Hepatocyte (in vitro differentiated cells): ENCODE measurements at places on chromosomes 5 and 9.

GRCh38 chr9:76153902-76154629 is 240.2 kb downstream of the RFK start:
- DNase-seq, result no peak

DNA sequence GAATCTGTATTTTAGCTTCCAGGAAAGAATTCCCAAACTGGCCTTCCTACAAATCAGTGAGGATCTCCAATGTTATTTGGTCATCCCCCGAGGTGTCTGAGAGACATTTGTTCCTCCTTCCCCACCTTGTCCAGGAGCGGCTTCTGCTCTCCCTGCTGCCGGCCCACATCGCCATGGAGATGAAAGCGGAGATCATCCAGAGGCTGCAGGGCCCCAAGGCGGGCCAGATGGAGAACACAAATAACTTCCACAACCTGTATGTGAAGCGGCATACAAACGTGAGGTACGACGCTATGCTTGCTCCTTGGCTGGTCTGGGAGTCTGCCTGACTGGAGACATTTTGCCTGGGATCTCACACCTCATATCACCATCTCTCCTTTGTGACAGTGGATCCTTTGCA is 160.4 kb downstream of the CFAP90 start:
- no peak for DNase-seq

DNA sequence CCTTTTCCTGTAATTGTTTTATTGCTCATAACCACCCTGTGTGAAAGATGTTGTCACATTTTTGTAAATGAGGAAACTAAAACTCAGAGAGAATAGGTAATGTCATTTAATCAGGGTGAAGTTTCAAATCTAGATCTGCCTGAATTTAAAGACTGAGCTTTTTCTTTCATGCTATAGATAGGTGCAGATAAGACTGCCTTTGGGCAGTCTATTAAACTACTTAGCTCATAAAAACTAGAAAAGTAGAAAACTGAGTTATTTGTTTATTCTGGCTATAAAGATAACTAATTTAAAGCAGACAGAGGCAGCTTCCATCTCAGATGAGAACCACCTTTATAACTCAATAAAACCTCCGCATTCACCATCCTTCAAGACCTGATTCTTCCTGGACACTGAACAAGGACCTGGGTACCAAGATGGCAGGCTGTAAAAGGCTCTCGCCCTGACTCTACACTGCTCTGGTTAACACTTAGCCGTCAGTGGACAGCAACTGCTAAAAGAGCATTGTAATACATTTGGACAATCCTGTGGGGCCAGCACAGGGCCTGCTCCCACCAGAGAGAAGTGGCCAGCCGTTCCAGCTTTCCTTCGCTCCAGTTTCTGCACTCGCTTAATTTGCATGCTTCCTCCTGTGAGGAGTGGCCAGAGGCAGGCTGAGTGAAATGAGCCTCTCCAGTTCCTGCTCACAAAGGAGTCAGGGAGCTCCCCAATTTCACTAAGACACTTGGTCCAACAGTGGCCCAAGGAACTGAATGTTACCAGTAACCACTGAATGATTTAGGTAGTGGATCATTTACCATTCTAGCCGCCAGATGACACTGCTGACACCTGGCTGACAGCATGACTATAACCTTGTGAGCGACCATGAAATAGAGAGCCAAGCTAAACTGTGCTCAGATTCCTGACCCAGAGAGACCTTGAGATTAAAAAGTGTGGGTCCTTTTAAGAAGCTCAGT is 566.4 kb downstream of the EFNA5 start:
- peak; percentile 35 for DNase-seq

- DNase-seq, result no peak
These were observed 168.4 kb upstream of the MPDZ start for GRCh38 chr9:13447843-13448422.

- DNase-seq, result no peak
These were observed 41.6 kb downstream of the CDK5RAP2 start for GRCh38 chr9:120538339-120538738.

DNA sequence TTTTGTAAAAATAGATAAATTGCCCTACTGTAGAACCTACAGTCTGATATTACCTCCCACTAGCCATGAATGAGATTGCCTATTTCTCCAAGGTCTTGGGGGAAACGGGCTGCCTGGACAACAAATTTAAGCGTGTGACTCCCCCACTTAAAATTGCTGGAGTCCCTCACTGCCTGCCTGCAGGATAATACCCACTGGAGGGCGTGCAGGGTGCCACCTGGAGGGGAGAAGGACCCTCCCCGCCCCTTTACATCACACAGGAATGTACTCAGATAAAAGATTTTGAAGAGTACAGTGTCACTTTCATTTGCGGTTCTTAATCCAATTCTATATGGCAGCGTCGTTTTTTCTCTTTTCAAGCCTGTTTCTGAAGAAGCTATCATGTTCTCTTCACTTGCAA is 6.2 kb upstream of the TRIM7 start:
- DNase-seq, result no peak

- DNase-seq, result no peak
These were observed 53.8 kb downstream of the GLRA1 start for GRCh38 chr5:151870820-151871219.

GRCh38 chr5:179786861-179787260 is 6.9 kb upstream of the LTC4S start:
- no peak for DNase-seq

DNA sequence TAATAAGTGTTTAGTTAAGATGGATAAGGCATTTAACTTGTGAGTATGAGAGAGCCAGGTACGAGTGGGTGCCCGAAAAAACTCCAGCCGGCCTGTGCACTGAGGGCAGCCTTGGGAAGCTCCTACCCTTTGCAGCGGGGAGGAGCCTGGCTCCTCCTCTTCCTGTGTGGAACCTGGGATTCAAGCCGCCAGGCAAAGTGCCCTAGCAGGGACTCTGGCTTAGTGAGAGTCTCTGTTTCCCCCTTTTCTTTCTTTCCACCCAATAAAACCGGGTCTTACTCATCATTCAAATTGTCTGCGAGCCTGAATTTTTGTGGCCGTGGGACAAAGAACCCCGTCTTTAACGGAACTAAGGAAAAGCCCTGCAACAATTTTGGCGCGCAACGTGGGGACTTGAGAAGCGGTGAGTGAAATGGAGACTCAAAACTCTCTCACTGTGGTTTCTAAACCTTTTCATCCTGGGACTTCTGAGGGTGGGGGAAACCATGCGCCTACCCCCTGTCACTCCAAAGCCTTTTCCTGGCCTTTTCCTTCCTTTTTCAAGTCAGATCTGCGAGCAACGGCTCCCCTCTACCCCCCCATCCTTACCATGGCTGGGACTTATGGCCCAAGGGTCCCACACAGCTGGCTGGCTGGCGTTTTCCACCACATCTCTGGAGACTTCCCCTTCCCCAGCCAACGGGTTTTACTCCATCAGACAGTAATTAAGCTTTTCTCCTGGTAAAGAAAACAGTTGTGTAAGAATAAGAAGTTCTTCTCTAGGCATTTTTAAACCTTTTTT is 535.7 kb upstream of the ACO1 start:
- no peak for DNase-seq

DNA sequence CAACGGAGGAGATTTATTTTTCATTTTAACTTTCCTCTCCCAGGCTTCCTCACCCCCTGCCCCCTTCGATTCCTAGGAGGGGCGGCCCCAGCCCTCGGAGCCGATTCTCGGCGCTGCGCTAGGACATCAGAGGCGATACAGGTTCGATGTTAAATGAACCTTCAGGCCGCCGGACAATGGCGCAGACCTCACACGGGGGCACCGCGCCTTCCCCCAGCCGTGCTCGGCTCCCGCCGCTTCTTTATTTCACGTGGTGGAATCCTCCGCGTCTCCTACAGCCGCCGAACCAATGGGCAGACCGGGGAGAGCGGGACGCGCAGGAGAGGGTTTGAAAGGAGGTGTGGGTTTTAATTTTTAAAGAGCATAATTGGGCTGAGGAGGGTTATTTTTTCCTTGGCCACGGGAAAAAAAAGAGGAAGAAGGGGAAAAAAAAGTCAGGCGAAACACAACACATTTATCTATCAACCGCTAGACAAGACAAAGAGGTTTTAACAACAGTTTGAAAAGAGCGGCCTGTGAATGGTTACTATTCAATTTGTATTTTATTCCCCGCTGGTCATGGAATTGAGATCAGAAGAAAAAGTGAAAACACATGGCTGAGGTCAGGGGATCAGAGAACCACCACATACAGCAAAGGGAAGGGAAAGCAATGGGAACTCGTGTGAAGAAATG is 126.8 kb downstream of the TMEM174 start:
- DNase-seq, result no peak

GRCh38 chr9:18208166-18209059 is 265.5 kb upstream of the ADAMTSL1 start:
- peak; percentile 79 for DNase-seq

- DNase-seq, result no peak
These were observed 68.0 kb downstream of the HINT1 start for GRCh38 chr5:131096774-131097710.

DNA sequence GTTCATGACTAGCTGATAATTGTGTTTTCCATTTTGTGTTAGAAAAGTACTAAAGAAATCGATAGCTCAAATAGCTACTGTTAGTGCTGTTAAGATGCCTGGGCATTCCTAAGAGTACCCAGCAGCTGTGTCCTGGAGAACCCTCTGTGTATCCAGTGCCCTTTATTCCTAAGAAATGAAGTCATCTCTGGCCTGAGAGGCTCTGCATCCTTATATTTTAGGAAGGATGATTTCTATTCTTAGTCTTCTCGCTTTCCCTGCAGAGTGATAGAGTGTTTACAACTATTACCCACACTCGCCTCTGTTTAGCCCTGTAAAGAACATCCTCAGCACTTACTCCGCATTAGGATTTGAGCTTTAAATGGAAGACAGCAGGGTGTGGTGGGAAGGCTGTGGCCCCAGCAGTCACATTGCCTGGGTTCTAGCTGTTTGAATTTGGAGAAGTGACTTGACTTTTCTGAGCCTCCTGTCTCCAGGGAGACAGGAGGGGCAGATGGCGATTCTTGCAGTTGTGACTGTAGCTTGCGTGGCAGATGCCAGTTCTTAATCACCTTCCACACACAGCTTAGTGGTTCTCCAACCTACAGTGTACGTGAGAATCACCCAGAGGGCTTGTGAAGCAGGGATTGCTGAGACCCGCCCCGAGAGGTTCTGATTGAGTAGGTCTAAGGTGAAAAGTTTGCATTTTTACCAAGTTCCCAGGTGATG is 177.2 kb upstream of the PITX1 start:
- no peak for DNase-seq
